ENCODE measurements at places on chromosomes 13 and 19.

DNA sequence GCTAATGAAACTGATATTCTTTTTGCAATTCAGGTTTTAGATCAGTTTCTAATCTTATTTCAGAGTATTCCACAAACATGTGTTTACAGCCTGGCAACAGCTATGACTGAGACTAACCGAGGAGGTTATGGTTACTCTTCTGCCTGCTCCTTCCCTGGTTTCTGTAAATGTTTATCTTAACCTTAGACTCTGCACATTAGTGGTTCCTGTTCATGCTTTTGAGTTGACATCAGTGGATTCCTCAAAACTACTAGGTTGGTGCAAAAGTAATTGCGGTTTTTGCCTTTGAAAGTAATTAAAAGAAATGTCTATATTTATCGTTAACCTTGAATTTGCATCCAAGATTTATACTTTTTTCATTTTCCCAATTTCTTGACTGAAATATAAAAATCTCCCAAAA, 237.0 kb upstream of the TSHZ3 start:
- no peak for DNase-seq
- H3K4me1 ChIP-seq = no peaks in the 10 kb centered on the region
- peaks cover 15% of the 10 kb centered on the region for H3K27me3 ChIP-seq

DNA sequence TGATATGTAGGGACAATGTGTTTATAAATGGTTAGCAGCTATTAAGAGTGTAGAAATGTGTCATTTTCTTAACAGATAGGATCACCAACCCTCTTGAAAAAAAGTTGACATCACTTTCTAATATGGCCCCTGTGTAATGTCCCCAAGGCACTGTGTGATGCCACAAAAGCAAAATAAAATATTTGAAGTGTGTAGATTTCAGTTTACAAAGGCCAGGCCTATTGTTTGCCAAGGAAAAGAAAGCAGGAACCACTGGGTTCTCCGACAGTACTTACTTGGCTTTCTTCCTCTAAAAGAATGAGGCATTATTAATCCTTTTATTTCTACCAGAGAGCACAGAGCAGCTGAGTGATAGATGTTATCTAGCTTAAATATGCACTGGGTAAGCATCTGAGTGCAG, 10.5 kb upstream of the GJA3 start:
- no peak overlapping the region for H3K27ac ChIP-seq
- peaks cover 52% of the 10 kb centered on the region for H3K27me3 ChIP-seq
- H3K4me1 ChIP-seq = peaks cover 28% of the 10 kb centered on the region
- no peaks in the 10 kb centered on the region for H3K36me3 ChIP-seq

DNA sequence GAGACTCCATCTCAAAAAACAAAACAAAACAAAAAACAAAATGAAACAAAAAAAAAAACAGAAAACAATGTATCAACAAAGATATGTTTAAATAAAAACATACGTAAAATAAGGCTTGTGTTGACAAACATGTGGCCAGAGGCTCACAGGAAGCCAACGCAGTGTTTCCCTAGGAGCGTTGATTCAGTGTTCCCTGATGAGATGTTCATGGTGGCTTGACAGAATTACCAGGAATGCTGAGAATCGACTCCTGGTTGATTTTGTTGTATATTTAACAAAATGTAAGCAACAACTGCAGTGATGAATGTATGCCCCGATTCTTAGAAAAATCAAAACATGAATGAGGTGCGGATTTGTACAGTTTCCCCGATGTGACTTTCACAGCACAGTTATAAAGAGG, 8.9 kb upstream of the ZNF787 start:
- H3K4me1 ChIP-seq = peaks cover 5% of the 10 kb centered on the region
- H3K27me3 ChIP-seq = no peaks in the 10 kb centered on the region
- no peak for DNase-seq

DNA sequence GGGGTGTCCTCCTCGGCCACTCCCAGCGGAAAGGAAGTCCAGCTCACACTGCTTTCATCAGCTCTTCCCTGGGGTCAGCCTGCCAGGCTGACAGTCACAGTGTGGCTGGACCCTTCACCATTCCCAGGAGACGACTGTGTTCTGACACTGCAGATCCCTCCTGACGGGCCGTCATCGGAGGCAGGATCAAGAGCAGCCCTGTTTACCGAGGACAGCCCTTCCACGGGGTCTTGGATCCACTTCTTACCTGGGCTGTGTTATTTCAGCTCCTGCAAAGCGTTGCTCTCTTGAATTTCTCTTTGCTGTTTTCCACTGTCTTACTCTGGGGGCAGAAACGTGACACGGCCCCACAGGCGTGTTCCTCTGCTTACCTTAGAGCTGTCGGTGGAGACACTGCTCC, 149.9 kb upstream of the SOX1 start:
- no peaks in the 10 kb centered on the region for H3K36me3 ChIP-seq
- H3K4me1 ChIP-seq = no peaks in the 10 kb centered on the region
- peaks cover 4% of the 10 kb centered on the region for H3K27me3 ChIP-seq

GRCh38 chr19:36417752-36418286, 625 bp downstream of the ZFP82 start:
- H3K27me3 ChIP-seq = peaks cover 13% of the 10 kb centered on the region
- no peak for DNase-seq
- peaks cover 12% of the 10 kb centered on the region for H3K4me1 ChIP-seq

- H3K4me3 ChIP-seq = no peak overlapping the region
- H3K4me1 ChIP-seq = no peaks in the 10 kb centered on the region
- no peaks in the 10 kb centered on the region for H3K27me3 ChIP-seq
- no peak for DNase-seq
- no peaks in the 10 kb centered on the region for H3K36me3 ChIP-seq
Measured at GRCh38 chr13:89455741-89456140, 1784.6 kb downstream of the SLITRK5 start.

Data from activated CD4-positive, alpha-beta T cell treated with anti-CD3 and anti-CD28 coated beads for 36 hours (primary cell).